ENCODE measurements at places on chromosomes 11 and 22.

DNA sequence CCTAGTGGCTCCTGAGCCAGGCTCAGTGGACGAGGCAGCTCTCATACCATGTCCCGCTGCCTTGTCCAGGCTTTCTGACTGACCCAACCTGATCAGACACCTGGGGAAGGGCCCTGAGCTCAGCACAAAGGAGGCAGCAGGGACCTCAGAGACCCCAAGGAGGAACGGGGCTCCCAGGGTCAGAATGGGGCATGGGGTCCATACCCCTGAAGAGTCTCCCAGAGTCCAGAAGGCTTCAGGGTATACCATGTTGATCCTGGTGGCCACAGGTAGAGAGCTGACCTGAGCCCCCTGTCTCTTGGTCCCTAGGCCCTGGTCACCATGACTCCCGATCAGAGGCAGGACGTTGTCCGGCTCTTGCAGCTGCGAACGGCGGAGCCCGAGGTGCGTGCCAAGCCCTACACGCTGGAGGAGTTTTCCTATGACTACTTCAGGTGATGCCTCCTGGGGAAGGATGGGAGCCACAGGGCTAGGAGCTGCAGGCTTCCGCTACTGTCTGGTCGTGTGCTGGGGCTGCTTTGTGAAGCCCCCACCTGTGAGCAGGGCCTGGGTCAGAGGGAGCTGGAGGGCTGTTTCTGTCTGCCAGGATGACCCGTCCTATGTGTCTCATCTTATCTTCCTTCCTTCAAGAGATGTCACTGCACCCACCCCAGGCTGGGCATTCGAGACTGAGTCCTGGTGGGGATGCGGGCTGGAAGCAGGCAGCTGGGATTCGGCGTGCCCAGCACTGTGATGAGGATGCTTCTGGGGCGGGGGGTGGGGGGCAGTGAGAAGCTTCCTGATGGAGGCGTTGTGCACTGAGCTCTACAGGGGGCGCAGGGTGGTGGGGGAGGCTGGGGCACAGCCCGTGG is 74.2 kb downstream of the MYO7A start:
- DNase-seq, result no peak

GRCh38 chr11:11372461-11372860 is 19.4 kb upstream of the CSNK2A3 start:
- DNase-seq, result no peak

- no peak for DNase-seq
These were observed 31.1 kb upstream of the RAB30 start for GRCh38 chr11:83102834-83103233.

DNA sequence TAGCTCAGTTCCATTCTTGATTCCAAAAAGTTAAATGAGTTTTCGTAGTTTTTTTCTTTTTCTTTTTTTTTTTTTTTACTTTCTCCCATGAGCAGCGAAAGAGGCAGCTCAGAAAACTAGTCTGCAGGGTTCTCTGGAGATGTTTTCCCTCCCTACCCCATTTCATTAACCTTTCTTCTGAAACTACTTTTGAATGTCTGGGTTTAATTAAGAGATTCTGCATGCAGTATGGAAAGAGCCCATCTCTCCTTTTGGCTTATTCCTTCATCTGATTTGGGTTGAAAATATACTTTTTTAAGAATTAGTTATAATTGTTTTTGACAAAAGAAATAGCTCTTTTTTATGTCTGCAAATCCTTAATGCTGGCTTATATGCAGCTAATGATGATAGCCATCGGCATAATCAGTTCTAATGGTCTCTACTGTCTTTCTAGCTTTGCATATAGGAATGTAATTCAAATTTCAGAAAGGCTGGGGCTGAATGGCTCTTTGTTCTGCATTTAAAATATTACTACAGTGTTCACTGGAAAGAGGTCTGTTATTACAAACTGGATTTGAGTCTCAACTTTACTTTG is 265.3 kb downstream of the FAT3 start:
- no peak for DNase-seq

DNA sequence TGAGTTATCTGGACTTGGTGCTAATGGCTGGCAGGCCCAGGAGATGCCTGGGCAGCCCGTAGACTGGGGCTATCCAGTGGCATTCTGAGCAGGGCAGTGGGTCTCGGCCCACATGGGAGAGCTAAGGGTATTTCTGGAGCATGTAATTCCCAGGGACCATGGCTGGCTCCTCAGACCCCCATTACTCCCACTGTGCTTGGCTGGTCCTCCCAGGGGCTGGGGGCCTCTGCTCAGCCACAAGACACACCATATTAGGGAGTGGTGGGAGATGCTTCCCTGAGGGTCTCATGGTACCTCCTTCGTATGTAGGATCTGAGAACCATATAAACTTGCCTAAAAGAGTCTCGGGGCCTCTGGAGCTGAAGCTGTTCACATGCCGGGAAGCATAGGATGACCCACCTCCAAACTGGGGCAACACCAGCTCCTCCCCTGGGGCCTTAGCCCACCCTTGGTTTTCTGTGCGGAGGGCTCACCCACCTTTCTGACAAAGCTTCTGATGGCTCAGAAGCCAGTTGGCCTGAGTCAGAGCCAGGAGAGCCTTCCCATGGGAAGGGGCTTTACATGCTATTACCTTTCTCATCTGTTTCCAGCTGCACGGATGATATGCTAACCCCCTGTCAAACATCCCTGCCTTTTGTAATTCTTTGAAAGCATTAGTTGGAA is 9.5 kb upstream of the FTH1 start:
- DNase-seq, result no peak

All from left lung (tissue), 14 donors.